Activated CD8-positive, alpha-beta T cell treated with anti-CD3 and anti-CD28 coated beads, Interleukin-2, amount 10 ng/mL, durations not matched to agents 7 days and 5 days (primary cell): ENCODE measurements at places on chromosomes 16 and 17. TPM values are rescaled to one million over a fixed set of nuclear protein-coding genes. Genes with fewer than 3 reads are reported as not detected.

The LDAF1 gene
- total RNA-seq: 12.8 TPM

DNA sequence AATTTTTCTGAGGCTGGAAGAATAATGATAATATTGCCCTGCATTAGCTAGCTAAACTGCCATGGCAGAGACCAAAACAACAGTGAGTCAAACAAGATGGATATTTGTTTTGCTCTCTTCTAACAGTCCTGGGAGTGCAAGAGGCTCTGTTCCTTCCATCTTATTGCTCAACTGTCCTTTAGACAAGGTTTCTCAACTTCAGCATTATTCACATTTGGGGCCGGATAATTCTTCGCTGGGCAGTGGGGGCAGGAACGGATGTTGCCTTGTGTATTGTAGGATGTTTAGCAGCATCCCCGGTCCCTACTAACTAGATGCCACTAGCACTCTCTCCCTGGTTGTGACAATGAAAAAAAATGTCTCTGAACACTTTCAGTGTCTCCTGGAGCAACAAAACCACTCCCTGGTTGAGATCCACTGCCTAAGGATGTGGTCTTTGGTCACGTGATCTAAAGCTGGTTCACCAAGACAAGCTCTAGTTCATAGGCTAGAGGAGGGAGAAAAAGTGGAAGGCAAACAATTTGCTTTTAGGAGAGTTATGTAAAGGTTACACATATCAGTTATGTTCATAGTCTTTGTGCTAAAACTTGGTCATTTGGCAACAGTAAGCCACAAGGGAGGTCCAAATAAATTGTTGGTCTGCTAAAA is 144.4 kb downstream of the PCTP start:
- H3K4me1 ChIP-seq: peaks cover 8% of the 10 kb centered on the region
- H3K4me3 ChIP-seq: no peak overlapping the region
- no peaks in the 10 kb centered on the region for H3K36me3 ChIP-seq
- no peak overlapping the region for H3K27ac ChIP-seq
- peak; percentile 53 for DNase-seq

GRCh38 chr16:23163921-23164320 is 14.7 kb upstream of the USP31 start:
- no peak overlapping the region for H3K27ac ChIP-seq
- no peaks in the 10 kb centered on the region for H3K36me3 ChIP-seq
- H3K27me3 ChIP-seq: peaks cover 39% of the 10 kb centered on the region
- DNase-seq: no peak

DNA sequence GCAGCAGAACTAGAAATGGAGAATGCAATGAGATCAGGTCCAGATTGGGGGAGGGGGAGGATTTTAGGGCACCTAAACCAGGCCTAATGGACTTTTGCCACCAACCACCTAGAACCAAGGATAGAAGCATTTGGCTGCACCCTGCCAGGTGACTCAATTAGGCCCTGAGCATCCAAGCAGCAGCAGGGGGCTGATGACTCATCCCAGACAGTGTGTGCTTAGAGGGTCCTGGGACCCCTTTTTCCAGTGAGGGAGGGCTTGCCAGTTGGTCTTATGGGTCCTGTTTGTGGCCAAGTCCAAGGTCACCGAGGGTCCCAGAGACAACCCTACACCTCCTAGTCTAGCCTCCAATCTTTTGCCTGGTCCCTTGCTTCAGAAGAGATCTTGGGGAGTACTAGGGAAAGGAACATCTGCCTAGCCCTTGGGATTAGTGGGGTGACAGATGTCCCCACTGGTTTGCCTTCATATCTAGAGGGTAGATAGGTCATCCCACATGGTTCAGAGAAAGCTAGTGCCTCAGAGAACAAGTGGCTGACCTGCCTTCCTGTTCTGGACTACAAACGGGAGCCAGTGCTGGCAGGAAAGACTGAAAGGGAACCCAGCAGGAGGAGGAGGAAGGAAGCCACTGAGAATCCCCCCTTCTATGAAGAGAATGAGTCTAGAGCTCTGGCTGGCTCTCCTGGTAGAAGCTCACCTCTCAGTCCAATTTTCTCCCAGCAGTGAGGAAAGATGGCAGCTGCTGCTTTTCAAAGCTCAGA is 1.6 kb upstream of the TBKBP1 start:
- H3K4me1 ChIP-seq: peaks cover 27% of the 10 kb centered on the region
- no peaks in the 10 kb centered on the region for H3K36me3 ChIP-seq
- no peak overlapping the region for H3K4me3 ChIP-seq
- H3K27ac ChIP-seq: no peak overlapping the region
- DNase-seq: no peak

DNA sequence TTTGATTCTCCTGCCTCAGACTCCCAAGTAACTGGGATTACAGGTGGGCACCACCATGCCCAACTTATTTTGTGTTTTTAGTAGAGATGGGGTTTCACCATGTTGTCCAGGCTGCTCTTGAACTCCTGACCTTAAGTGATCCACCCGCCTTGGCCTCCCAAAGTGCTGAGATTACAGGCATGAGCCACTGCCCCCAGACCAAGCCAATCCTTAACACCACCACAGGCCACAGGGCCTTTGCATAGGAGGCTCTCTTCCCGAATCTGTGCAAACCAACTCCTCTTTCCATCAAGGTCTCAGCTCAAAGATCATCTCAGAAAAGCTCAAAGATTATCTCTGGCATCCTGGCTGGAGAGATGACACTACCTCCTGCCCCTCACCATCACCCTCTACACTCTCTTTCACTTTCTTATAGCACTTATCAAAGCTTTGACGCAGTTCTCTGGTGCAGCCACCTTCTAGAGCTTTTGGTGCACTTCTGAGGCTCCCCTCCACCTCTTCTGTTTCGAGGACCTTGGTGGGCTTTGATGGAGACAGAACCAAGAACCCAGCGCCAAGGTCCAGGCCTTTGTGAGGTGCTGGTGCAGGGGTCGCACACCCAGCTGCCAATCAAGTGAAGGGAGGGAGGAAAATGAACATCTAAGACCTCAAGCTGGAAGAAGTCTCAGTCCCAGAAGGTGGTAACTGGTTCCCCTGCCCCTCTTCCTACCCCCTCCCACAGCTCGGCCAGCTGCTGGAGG is 23.2 kb upstream of the PHB1 start:
- H3K36me3 ChIP-seq: no peaks in the 10 kb centered on the region
- no peak for DNase-seq
- peaks cover 37% of the 10 kb centered on the region for H3K27me3 ChIP-seq
- H3K27ac ChIP-seq: no peak overlapping the region
- no peaks in the 10 kb centered on the region for H3K4me1 ChIP-seq

DNA sequence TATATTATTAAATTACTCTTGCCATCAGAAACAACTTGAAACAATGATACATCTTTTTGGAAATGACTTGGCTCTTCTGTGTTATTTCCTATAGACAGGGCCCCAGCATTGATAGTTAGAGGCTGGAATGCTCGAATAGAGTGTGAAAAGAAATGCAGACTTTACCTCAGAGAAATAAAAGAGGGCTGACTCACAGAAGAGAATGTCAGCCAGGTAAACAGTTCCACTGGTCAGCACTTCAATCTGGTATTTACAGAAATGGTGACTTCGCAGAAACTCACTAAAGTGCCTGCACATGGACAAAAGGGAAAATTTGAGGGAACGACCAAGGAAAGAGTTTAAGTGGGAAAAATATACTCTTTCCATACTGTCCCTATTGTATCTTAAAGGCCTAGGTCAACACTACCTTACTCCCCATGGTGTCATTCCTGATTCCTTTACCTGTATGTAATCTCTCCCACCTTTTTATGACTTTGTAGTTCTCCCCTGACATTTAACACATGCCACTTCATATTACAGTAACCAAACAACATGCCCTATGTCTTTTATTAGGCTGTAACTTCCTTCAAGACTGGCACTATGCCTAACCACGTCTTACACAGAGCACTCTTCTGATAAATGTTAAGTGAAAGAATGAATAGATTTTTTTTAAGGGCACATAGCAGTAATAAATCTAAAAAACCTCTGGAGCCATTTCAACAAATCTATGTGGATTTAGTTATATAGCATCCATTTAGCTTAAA is 36.7 kb downstream of the AKAP10 start:
- H3K27me3 ChIP-seq: no peaks in the 10 kb centered on the region
- H3K4me3 ChIP-seq: no peak overlapping the region
- no peak overlapping the region for H3K27ac ChIP-seq

GRCh38 chr16:86971251-86971650 is 345.9 kb downstream of the C16orf95 start:
- no peaks in the 10 kb centered on the region for H3K36me3 ChIP-seq
- no peak overlapping the region for H3K4me3 ChIP-seq
- DNase-seq: no peak
- no peak overlapping the region for H3K27ac ChIP-seq
- no peaks in the 10 kb centered on the region for H3K27me3 ChIP-seq

DNA sequence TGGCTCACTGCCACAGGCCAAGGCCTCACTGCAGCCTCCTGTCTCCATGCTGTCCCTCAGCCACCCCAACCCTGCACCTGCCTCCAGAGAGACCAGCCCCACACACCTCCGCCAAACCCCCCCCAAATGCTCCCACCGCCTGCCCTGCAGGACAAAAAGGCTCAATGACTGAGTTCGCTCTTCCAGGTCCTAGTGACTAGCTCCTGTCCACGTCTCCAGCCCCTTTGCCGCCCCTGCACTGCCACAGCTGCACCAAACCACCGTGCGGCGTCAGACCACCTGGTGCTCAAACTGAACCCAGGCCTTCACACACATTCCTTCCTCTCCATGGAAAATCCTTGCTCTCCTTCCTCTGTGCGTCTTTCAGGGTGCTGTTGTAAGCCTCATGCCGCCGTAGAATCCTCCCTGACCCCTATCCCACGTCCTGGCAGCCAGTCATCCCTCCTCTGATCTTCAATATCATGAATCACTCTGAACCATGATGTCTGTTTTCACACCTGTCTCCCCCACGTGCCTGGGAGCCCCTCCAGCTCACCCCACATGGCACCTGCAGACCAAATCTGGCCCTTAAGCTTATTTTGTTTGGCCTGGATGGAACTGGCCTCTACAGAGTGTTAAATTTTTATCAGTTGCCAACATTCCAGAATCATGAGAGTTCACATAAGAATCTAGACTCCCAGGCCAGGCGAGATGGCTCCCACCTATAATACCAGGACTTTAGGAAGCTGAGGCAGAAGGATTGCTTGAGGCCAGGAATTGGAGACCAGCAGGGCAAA is 4.3 kb upstream of the GSG1L start:
- H3K4me3 ChIP-seq: no peak overlapping the region
- H3K36me3 ChIP-seq: no peaks in the 10 kb centered on the region
- DNase-seq: no peak
- no peaks in the 10 kb centered on the region for H3K4me1 ChIP-seq
- peaks cover 20% of the 10 kb centered on the region for H3K27me3 ChIP-seq
- no peak overlapping the region for H3K27ac ChIP-seq

DNA sequence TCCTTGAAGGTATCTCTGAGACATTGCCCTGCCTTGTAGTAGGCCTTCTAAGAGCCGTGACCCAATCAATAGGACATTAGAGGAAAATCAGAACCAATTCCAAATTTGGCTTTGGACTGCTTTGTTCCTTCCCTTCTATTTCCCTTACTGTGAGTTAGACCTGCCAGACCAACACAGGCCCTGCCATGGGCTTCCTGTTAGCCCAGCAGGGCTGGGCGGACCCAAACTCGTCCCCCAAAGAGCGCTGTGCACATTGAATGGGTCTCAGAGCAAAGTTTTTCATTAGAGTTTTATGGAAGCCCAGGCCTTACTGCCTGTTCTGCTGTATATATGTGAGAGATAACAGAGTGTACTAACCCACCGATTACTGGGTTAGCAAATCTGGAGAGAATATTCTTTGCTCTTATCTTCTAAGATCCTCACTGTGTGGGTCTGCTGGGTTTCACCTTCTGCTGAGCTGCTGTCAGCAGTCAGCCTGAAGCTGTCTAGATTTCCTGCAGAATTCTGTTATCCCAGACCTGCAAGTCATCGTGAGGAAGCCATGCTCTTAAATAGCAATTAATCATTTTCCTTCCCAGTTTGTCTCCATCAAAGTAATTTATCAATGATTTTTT is 5.7 kb downstream of the ARHGAP44 start:
- no peaks in the 10 kb centered on the region for H3K36me3 ChIP-seq
- H3K27me3 ChIP-seq: peaks cover 12% of the 10 kb centered on the region
- H3K4me1 ChIP-seq: peaks cover 5% of the 10 kb centered on the region
- H3K4me3 ChIP-seq: no peak overlapping the region
